ENCODE measurements at places on chromosomes 1 and 21.

GRCh38 chr1:170261669-170262068 lies 115.9 kb downstream of the NTMT2 start:
- DNase-seq: peak; percentile 58

GRCh38 chr1:53715478-53715877 lies 23.5 kb downstream of the GLIS1 start:
- DNase-seq: peak; percentile 24

DNA sequence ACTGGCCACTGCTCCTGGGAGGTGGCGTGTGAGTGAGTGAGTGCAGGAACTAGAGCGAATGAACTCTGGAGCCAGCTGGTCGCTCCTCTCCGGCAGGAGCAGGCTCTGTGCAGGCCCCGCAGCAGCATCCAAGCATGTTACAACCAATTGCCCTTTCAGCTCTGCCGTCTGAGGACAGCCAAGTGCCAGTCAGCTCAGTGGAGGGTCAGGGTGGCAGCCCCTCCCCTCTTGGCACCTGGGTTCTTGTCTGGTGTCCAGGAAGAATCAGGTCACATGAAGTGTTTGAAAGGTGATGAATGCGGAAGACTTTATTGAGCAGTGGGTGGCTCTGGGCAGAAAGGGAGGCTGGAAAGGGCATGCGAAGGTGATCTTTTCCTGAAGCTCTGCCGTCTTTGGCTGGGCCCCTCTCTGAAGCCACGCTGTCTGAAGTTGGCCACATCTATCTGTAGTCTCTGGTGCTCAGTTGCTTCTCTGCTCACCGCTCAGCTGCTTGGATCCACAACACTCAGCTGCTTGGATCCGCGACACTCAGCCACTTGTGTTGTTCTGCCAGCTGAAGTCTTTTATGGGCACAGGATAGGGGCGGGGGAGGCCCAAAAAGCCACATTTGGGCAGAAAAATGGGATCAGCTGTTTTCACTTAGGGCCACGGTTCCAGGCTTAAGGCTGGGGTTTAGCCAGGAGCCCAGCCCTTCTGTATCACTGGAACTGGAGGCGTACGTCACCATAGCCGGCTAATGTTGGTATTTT lies 139.8 kb downstream of the ADSS2 start:
- DNase-seq: no peak

DNA sequence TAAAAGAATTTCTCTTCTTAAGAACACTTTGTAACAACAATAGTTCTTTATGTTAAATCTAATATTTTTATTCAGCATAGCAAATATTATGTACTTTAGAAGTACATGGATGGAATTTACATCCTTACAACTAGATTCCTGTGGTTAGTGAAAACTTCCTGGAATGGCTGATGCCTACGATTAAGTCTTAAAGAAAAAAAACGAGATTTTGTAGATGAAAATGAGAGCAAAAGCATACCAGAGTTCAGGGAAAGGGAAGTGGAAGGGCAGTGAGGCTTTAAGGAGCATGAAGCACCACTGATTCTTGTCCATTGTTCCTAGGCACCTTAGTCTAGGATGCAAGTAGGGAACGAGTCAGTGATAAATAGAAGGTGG lies 26.7 kb downstream of the CFH start:
- DNase-seq: no peak

- DNase-seq: peak; percentile 89
Observed at GRCh38 chr1:64539781-64540218, 69.9 kb downstream of the CACHD1 start.

GRCh38 chr21:26852423-26852822 lies 7.2 kb upstream of the ADAMTS1 start:
- DNase-seq: no peak

DNA sequence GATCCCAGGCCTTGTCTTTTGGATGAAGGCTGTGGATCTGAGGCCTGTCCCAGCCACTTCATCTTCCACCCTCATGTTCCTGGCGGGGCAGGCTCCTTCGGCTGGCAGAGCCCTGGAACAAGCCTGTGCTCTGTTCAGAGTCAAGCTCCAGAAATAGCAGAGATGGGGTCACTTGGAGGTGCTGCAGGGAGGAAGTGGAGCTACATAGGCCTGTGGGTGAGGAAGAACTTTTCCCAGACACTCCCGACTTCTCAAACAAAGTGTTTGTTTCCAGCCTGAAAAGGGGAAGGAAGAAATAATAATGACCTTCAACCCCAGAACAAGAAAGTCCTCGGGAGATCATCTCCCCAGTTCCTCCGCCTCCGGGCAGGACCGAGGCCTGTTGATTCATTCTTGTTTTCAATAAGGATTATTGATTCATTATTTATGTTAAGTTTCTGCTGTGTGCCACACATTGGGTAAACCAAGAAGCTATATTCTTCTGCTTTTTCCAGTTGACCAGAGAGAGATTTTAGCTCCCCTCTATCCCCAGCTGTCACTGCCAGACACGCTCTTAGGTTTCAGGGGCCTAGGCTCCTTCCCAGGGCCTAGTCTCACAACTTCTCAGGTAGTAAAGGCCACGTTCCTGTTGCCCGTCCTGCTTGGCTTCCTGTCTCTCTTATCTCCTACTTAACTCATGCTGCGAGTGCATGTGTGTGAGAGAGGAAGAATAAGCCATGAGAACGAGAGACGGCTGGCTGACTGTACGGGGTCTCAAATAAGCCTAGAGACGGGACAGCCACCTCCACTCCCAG lies 16.9 kb downstream of the IKBKE start:
- no peak for DNase-seq

Data from NCI-H69 (cell line).